ENCODE measurements at places on chromosomes 6 and 20.

DNA sequence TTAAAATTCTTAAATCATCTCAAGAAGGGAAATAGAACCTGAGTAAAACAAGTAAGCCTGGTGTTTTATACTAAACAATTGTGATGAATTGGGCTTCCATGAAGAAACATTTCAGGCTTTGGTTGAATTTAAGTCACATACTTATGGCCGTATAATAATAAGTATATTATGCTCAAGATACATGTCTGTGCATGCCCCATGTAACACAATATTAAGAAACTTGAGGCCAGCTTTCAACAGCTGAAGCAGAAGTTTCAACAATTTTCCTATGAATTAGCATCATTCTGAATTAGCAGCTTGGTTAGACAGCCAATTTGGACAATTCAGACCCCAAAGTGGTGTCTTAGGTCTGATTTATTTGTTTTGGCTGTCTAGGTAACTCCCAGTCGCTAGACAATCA lies 243.7 kb downstream of the MYLK4 start:
- no peak for DNase-seq

- no peak for DNase-seq
Measured at GRCh38 chr6:134979142-134979541, 29.2 kb upstream of the ALDH8A1 start.

GRCh38 chr20:53586640-53587039 lies 7.0 kb downstream of the ZNF217 start:
- peak; percentile 12 for DNase-seq

GRCh38 chr6:148221196-148221979 lies 121.2 kb upstream of the SASH1 start:
- no peak for DNase-seq

DNA sequence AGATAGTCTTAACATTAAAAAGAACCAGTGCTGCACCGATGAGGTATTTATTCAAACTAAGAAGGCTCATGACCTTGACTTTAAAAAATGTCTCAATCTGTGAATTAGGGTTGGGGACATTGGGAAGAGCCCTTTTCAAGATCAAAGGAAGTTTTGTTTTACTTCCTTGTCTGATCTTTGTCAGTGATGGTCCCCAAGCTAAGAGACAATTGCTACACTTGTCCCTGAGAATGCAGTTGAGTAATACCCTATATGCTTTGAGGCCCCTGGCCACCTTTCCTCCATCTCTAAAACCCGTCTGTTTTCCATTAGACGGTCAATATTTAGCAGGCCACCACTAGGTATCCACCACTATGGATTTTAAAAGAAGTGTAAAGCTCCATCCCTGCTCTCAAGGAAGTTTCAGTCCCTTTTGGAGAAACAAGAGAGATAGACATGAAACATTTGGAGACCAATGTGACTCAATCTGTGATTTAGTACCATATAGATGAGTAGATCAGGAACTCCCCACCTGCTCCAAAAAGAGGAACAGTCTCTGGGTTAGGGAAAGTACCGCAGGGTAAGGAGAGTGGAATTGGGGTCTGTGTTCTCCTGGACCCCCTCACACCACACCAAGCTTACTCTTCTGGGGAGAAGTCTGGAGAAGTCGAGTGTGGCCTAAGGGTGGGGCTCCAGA lies 99.1 kb upstream of the ISM1 start:
- no peak for DNase-seq

- DNase-seq: no peak
Measured at GRCh38 chr6:11428371-11428770, 109.2 kb upstream of the TMEM170B start.

DNA sequence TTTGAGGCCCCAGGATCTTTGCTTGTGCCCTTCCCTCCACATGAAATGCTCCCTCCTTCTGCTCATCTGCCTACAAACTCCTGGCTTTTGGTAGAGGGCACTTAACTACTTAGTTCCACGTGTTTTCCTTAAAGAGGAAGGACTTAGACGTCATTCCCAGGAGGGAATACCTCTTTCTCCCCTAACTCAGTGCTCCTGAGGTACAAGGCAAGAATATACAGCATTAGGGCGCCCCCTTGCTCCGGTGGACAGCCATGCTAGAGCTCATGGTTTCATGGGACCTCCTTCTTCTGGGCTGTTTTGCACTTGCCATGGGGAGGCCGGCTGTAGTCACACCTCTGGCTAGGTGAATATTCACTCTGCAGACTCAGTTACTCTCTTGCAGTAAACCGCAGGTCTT lies 93.8 kb upstream of the LY86 start:
- peak; percentile 47 for DNase-seq

Data from transverse colon (tissue), 4 donors.